ENCODE measurements at places on chromosomes 1 and 21. TPM values are rescaled to one million over a fixed set of nuclear protein-coding genes. Genes with fewer than 3 reads are reported as not detected.

DNA sequence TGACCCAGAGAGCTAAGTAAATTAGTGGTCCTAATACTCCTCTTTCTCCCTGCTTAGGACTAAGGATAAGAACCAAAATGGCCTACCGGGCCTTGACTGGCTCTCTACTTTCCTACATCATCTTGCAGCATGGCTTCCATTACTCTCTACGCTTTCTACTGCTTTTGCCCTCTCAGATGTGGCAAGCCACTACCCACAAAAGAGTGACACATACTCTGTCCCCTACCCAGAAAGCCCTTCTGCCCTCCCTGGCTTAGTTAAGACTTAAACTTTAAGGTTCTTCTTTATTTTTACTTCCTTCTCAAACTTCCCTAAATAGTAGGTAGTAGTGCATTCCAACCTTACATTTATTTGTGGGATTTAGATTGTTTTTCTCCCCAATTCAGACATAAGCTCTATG is 228.1 kb downstream of the TPR start:
- DNase-seq, result no peak

Gene COP1
- 35.7 TPM for total RNA-seq

GRCh38 chr1:117128323-117129079 is 7.0 kb upstream of the TRIM45 start:
- DNase-seq, result no peak

Gene FBLIM1
- 6.4 TPM for total RNA-seq

DNA sequence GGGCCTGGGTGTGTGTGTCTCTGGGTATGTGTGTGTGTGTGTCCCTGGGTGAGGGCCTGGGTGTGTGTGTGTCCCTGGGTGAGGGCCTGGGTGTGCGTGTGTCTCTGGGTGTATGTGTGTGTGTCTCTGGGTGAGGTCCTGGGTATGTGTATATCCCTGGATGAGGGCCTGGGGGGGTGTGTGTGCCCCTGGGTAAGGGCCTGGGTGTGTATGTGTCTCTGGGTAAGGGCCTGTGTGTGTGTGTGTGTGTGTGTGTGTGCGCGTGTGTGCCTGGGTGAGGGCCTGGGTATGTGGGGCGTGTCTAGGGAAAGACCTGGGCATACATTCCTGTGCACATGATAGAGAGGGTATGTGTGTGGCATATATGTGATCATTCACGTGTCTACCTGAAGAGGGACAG is 155.1 kb upstream of the ZC3H12A start:
- DNase-seq, result no peak

Gene FAM163A
- total RNA-seq, result not detected

DNA sequence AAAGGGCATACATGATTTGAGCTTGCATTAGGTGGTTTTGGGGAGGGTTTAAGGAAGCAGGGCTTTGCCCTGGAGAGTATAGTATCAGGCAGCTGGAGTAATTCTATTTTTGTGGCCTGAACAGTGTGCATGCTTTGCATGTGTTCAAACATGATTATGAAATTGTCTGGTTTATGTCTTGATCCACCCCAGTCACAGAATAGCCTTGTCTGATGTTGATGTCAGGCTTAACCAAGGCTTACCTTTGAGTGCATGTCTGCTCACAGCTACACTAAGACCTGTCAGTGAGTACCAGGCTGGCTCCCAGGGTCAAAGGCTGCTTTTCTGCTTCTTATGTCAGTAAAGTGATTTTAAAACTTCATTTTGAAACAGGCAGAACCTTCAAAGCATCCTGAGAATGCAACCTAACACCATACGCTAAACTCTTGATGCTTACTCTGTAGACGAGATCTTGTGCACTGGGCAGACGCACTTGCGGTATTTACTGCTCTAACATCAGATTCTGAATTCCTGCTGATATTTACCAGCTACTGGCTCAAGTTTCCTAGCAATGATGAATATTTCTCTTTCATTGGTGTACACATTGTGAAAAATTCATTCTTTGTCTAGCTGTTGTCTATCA is 78.9 kb downstream of the MAP3K21 start:
- DNase-seq, result no peak

GRCh38 chr1:228828151-228828550 is 92.9 kb downstream of the RHOU start:
- DNase-seq, result no peak

Gene CDA
- total RNA-seq, result 8.1 TPM

DNA sequence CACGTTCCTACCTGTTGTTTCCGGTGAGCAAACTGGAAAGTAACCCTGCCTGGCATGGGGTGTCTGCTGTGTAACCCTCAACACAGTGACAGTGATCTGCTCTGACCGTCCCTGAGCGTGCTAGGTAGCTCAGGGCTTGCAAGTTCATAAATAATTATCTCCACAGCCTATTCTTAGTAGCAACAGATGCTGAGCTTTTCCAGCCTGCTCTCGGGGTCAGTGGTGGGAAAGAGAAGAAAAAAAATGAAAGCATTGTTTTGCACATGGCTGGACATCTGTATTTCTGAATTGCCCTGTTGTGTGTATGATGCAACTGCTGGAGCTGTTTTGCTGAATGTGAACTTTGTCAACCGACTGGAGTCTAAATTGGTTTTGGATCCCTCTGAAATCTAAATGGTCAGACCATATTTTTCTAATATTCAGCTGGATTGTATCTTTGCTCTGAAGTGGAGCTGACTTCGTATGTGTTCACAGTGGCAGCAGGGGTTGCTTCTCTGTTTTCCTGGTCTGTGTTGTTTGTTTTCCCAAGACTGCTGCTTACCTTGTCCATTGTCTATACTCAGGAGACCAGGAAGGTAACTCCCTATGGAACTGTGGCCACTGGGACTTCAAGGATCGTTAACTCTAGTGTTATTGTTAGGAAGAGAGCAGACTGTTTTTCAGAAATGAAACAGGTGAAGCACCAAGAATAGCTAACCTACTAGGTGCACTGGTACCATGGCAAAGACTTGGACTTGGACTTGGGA is 27.0 kb downstream of the TGFB2 start:
- no peak for DNase-seq

DNA sequence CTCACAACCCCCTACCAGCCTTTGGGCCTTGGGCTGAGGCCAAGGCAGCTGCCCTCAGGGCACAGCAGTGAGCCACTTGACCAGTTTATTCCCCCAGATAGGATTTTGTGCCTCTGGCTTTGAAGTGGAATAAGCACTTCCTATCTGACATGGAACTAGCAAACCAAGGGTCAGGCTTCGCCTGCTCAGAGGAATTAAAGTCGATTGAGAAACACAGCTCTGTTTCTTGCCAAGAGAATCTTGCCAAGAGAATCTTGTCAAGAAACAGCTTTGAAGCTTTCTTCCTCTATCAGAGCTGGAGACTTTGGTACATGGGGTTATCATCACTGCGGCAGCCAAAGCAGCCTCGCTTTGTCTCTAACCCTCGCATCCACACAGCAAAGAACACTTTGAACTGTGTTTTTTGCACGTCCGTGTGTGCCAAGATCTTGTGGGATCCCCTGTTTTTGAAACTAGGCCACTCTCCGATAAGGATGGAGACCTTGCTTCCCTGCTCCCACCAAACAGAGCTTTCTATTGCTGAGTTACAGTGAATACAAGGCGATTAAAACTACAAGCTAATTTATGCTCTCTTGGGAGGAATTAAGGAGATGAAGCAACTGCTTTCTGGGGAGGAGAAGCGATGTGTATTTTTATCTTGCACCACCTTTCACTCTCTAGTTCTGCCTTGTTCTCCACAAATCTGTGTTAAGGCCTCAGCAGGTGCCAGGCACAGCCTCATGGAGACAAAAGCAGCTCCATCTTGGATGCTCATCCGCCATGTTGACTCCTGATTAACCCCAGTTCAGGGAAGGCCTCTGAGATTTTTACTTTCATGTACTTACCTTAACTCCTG is 67.3 kb downstream of the RHOU start:
- no peak for DNase-seq

Gene RXFP4
- total RNA-seq, result not detected

DNA sequence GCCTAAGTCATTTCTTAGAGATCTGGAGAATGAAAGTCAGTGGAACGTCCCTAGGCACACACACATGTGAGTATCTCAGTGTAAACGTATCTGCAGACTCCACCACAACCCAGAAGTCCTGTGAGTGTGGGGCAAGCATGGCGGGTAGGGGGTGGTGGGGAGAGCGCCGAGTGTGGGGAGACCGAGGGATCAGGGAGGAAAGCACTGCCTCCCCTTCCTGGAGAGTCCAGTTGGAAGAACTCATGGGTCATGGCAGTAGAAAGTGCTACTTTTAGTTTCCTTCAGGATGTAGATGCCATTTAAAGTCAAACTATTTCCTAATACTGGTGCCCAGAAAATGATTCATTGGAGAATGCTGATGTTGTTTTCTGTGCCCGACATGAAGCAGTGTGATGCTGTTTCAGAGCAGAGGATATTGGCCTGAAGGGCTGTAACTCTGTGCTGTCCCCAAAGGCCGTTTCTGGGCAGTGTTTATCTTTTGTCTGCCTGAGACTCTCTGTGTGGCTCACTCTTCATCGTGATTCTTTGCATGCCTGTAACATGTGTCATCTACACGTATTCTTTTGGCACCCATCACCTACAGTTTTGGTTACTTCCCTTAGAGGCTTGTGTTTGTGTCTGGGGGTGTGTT is 45.7 kb upstream of the TSPAN2 start:
- DNase-seq, result no peak

- no peak for DNase-seq
These were observed 99.5 kb downstream of the TGFB2 start for GRCh38 chr1:218444588-218444987.

DNA sequence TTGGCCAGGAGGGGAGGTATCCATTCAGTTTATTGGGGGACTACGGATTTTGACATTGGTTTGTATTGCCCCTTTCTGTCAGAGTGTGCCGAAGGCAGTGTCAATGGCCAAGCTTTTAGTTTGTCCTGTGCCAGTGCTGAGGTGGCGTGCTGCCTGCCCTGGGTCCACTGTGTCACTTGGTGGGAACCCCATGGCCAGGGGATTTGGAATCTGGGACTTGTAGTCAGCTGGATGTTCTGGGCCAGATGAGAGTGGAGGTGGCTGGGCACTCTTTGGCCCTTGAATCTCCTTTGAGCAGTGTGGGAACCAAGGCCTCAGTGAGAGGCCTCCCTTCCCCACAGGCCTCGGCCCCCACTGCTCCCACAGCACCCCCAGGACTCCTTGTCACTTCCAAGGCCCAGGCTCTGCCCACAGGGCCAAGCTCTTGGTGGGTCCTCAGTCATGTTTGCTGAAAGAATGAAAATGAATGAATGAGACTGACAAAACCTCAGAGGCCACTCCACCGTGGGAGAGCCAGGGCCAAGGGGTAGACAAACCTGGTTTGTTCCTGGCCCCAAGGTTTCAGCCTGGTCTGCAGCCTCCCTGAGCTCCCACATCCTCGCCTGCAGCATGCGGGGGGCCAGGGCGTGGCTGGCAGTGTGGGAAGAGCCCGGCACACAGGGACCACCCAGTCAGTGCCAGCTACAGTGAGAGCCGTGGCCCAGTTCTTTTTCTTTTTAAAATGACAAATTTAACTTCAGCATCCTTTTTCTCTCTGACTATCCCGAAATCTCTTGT is 412.2 kb downstream of the MATN1 start:
- DNase-seq, result no peak

GRCh38 chr1:202164271-202165037 is 4.1 kb upstream of the PTPN7 start:
- no peak for DNase-seq

DNA sequence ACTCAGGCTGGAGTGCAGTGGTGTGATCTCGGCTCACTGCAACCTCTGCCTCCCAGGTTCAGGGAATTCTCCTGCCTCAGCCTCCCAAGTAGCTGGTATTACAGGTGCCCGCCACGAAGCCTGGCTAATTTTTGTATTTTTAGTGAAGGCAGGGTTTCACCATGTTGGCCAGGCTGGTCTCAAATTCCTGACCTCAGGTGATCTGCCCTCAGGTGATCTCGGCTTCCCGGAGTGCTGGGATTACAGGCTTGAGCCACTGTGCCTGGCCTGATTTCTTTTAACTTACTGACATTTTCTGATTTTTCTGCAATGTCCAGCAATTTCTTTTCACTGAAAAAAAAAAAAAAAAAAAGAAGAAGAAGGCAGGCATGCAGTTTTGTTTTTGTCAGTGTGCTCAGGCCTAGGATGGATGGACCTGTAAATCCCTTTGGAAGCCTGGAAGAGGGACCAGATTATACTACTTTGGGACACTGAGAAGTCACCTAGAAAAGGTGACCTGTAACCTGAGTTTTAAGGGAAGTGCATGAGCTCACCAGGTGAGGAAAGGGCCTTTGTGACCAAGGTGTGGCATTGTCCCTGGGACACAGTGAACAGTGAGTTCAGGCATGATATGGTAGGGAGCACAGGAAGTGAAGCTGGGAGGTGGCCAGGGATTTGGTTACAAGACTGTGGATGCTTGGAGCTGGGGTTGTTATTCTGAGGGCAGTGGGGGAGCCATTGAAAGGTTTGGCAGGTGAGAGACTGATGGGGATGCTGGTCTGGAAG is 2.7 kb upstream of the TMEM61 start:
- DNase-seq, result no peak

Gene PLD5
- under 0.01 TPM for total RNA-seq

Gene TTLL7
- 1.7 TPM for total RNA-seq

DNA sequence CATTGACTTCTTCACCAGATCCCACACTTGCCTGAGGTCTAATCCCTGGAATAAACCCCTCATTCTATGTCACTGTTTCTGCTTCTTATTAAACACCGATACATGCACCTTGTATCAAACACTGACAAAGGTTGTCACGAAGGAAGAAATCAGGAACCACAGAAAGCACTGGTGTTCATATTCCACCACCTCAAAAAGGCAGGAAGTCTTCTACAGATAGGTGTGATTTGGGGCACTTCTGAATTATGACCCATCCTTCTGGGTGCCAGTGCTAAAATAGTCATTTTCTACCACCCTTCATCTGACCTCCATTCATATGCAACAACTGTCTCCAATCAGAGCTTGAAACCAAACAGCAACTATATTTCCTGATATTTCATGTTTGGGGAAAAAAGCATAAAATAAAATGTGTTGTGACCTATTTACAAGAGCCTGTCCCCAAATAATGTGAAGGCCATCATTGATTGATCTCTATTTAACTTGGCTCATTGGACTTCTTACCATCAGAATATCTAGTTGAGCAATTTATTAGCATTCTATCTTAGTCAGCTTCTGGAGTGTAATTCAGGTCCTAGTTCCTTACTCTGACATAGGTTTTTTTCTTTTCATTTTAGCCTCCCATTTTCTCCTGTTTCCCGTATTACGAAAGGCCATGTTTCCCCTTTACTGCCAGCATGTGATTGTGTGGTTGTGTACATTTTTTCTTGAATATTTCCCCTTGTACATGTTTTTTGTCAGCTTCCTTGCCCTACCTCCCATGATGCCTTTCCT is 43.1 kb downstream of the DUSP10 start:
- no peak for DNase-seq

GRCh38 chr1:22489278-22489677 is 37.6 kb downstream of the ZBTB40 start:
- no peak for DNase-seq

GRCh38 chr21:45098867-45099266 is 24.5 kb downstream of the ADARB1 start:
- no peak for DNase-seq

DNA sequence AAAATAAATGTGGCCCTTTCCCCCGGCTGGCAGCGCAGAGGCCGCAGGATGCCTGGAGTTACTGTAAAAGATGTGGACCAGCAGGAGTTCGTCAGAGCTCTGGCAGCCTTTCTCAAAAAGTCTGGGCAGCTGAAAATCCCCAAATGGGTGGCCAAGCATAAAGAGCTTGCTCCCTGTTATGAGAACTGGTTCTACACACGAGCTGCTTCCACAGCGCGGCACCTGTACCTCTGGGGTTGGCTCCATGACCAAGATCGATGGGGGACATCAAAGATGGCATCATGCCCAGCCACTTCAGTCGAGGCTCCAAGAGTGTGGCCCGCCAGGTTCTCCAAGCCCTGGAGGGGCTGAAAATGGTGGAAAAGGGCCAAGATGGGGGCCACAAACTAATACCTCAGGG is 95.9 kb downstream of the LRIG2 start:
- no peak for DNase-seq

- no peak for DNase-seq
These were observed 60.1 kb upstream of the SMYD2 start for GRCh38 chr1:214220891-214221290.

Gene DNASE2B
- total RNA-seq, result not detected

Gene TNFRSF14
- total RNA-seq, result 28.9 TPM

Data from liver (tissue), 10 donors.